Naive B cell (primary cell): ENCODE measurements at places on chromosomes 7 and 10. TPM values are rescaled to one million over a fixed set of nuclear protein-coding genes. Genes with fewer than 3 reads are reported as not detected.

The VIM gene
- 123 TPM for polyA plus RNA-seq

The SMKR1 gene
- polyA plus RNA-seq: 1.1 TPM

The NSUN5 gene
- 96.7 TPM for polyA plus RNA-seq

The TECPR1 gene
- polyA plus RNA-seq: 12.1 TPM

The TAC1 gene
- polyA plus RNA-seq: not detected

The PCDH15 gene
- polyA plus RNA-seq: not detected

The CPA2 gene
- polyA plus RNA-seq: not detected

The SLC18A2 gene
- 0.28 TPM for polyA plus RNA-seq

The GPR26 gene
- not detected for polyA plus RNA-seq

The WDFY4 gene
- 98.0 TPM for polyA plus RNA-seq

The GPR85 gene
- polyA plus RNA-seq: not detected

The FKBP6 gene
- polyA plus RNA-seq: not detected

The TCERG1L gene
- not detected for polyA plus RNA-seq

The C10orf95 gene
- polyA plus RNA-seq: 1.9 TPM

The ADRA2A gene
- polyA plus RNA-seq: not detected

The GDF10 gene
- polyA plus RNA-seq: not detected

The LRRD1 gene
- not detected for polyA plus RNA-seq

The ZNF425 gene
- polyA plus RNA-seq: 1.8 TPM

The CYREN gene
- 50.3 TPM for polyA plus RNA-seq

The EPO gene
- polyA plus RNA-seq: not detected

The SLC26A5 gene
- not detected for polyA plus RNA-seq

The PPP1R17 gene
- not detected for polyA plus RNA-seq

The AKR1C8 gene
- not detected for polyA plus RNA-seq

The FEZF1 gene
- not detected for polyA plus RNA-seq

The DENND2A gene
- 0.98 TPM for polyA plus RNA-seq
